ENCODE measurements at places on chromosomes 5 and 9. TPM values are rescaled to one million over a fixed set of nuclear protein-coding genes. Genes with fewer than 3 reads are reported as not detected.

TSSK1B gene
- total RNA-seq, result not detected

TAS2R1 gene
- total RNA-seq, result not detected

ADAMTS2 gene
- total RNA-seq, result 4.7 TPM

NPR3 gene
- 2.3 TPM for total RNA-seq

STARD4 gene
- total RNA-seq, result 139 TPM

PCDHB13 gene
- 0.65 TPM for total RNA-seq

CER1 gene
- not detected for total RNA-seq

DMXL1 gene
- total RNA-seq, result 26.3 TPM

FAXDC2 gene
- total RNA-seq, result 4.1 TPM

GBA2 gene
- 138 TPM for total RNA-seq

Measured in epithelial cell of umbilical artery (primary cell).